OCI-M1 (cell line): ENCODE measurements at places on chromosomes 1 and 21.
A peak's percentile ranks its signal among the peaks of the same experiment; 100 is the strongest.

GRCh38 chr21:14520535-14520934 lies 25.6 kb downstream of the SAMSN1 start:
- DNase-seq: peak; percentile 83

DNA sequence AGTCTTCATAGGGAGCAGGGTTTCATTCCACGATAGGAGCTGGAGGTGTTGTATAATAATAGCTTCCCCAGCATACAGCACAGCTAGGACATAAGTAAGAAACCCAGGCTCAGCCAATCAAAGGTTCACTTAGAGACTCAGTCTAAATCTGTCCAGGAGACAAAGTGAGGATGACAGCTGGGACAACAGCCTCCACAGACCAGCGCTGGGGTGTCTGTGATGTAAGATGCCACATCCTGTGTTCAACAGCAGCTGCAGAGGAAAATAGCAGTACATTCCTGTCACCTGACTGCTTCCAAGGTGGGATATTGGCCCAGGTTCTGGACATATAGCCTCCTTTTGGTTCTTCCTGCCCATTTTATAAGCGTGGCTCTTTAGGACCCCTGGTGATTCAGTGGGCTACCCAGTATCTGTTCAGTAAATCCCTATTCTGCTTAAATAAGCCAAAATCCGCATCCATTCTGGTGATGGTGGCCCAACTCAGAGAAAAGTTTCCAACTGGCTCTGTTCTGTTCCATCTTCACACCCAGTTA lies 176.8 kb upstream of the SYT6 start:
- DNase-seq: no peak

- peak; percentile 61 for DNase-seq
Observed at GRCh38 chr1:28887835-28888682, 26.3 kb upstream of the EPB41 start.

DNA sequence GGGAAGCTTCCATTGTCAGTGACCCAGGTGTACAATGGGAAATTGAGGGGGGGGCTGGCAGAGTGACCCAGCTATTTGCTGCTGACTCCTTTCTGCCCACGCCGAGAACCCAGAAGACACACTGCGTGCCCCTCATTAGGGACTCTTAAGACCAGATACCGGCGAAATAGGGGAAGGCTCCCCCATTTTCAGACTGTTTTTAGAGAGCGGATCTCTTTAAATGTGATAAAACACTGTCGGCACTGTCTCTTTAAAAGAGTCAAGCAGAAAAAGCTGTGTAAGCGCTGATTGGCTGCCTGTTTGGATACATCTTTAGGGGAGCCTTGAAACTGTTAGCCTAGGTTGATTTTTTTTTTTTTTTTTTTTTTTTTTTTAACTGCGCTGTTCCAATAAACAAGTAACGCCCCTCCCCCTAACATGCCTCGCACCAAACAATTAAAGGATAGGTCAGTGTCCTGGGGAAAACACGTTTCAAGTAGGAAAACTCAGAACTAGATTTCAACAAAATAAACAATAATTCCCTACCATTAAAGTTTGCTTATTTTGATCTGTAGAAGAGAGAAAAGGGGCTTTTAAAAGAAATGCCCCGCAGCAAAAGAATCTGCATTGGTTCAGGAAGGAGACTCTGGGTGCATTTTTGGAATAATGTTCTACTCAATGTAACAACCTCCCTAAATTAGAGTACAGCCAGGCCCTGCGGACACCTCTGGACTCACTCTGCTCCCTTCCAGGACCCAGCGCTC lies 1.4 kb upstream of the SSBP3 start:
- peak; percentile 97 for DNase-seq

DNA sequence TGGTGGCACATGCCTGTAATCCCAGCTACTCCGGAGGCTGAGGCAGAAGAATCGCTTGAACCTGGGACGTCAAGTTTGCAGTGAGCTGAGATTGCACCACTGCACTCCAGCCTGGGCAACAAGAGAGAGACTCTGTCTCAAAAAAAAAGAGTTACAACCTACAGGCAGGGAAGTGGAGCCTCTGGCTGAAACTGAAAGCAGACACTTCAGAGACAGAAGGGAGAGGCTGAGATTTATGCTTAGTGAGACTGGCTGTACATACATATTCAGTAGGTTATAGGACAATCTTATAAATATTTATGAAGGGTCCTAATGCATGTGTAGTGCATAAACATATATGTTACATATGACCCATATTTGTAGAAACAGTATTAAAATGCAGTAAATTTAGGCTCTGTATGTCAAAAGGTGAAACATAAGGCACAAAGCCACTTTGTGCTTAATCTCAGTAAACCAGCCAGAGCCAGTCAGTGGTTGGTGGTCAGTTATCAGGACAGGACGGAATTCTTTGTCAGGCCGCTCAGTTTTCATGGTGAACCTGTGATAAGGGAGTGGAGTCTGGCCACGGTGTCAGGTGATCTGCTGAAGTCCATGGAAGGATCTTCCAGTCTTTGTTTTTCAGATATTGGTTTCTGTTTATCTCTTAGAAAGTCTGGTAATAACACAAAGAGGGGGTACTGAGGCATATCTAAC lies 13.7 kb downstream of the RHEX start:
- DNase-seq: peak; percentile 96

- peak; percentile 14 for DNase-seq
Observed at GRCh38 chr1:217472915-217473314, 158.0 kb downstream of the GPATCH2 start.

- DNase-seq: no peak
Observed at GRCh38 chr1:35560256-35561225, 2.9 kb downstream of the NCDN start.

DNA sequence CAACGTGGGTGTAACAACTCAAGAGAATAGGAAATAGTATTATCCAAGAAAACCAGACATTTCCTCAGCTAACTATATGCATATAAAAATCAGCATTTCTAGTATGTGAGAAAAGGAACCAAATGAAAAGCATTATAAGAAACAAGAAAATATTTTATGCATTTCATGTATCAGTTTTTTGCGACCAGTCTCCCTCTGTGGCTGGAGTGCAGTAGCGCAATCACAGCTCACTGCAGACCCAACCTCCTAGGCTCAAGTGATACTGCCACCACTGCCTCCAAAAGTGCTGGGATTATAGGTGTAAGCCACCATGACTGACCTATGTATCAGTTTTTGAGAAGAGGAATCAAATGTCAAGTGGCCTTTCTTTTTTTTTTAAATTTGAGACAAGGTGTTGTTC lies 31.0 kb downstream of the SLC16A1 start:
- no peak for DNase-seq

DNA sequence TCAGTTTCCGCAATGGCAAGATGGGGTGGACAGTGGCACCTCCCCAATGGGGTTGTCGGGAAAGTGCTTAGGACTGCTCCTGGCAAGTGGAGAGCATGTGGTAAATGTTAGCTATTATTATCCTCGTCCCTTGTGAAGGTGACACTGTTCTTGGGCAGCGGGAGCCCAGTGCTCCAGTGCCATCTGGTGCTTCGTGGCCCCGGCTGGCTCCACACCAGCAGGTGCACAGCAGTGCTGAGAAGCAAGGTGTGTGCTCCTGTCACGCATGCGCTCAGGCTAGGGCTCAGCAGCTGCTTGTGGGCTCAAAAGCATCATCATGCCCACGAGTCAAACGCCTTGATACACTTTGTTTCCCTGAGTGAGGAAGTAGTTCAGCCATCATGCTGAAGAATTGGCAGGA lies 24.9 kb upstream of the KCNC4 start:
- DNase-seq: no peak

DNA sequence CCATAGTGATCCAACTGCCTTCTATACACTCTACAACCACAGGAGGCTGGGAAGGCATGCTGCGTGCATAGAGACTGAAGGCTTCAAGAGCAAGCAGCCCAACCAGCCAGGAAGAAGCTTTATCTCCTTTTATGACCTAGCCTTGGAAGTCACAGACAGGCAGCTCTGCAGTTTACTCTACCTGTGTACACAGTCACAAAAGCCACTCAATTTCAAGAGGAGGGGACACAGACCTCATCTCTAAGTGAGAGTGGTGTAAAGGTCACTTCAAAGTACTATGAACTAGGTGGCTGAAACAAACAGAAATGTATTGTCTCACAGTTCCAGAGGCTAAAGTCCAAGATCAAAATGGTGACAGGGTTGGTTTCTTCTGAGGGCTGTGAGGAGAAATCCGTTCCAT lies 69.6 kb upstream of the GJB5 start:
- DNase-seq: no peak

DNA sequence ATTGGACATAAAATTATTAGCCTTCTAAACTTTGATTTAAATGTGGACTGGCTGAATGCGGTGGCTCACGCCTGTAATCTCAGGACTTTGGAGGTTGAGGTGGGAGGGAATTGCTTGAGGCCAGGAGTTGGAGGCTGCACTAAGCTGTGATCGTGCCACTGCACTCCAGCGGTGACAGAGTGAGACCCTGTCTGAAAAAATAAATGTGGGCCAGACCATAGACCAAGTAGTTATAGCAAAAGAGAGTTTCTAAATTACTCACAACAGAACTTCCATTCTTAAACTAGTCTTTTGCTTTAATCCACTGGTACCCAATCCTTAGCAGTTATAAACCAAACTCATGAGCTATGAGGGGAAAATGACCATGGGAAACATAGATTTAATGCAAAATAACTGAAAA lies 35.2 kb downstream of the RAP1A start:
- no peak for DNase-seq

GRCh38 chr21:42276526-42277154 lies 38.6 kb downstream of the TFF3 start:
- no peak for DNase-seq

- DNase-seq: peak; percentile 72
Observed at GRCh38 chr1:243253211-243253925, 1.7 kb downstream of the CEP170 start.

GRCh38 chr1:68799096-68799495 lies 302.2 kb upstream of the DEPDC1 start:
- peak; percentile 4 for DNase-seq

DNA sequence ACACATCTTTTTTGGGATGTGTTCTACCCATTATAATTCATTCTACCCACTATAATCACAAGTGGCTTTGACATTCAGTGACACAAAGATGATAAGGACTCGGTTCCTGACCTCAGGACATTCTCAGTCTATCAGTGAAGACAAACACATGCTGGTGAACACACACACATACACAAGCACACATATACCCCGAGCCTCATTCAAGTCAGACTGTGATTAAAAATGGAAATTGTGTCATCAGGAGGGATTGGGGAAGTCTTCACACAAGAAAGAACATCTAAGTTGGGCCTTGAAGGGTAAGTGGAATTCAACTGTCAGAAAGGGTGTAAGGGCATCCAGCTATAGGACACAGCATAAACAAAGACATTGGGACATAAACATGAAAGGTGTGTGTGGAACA lies 2.6 kb upstream of the LAD1 start:
- DNase-seq: no peak

DNA sequence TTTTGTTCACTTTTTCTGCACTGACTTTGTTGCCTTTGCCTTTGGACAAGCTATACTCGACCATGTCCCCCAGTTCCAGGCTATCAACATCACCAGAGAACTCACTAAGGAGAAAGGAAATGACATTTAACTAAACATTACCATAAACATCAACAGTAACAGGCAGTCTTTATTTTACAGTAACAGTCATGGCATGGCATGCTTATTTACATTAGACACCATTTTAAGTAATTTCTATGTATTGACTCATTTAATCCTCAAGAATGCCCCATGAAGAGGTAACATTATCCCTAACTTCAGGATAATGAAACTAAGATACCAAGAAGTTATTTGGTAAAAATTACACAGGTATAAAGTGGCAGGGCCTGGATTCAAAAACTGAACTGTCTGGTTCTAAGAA lies 8.7 kb upstream of the NRAS start:
- no peak for DNase-seq

DNA sequence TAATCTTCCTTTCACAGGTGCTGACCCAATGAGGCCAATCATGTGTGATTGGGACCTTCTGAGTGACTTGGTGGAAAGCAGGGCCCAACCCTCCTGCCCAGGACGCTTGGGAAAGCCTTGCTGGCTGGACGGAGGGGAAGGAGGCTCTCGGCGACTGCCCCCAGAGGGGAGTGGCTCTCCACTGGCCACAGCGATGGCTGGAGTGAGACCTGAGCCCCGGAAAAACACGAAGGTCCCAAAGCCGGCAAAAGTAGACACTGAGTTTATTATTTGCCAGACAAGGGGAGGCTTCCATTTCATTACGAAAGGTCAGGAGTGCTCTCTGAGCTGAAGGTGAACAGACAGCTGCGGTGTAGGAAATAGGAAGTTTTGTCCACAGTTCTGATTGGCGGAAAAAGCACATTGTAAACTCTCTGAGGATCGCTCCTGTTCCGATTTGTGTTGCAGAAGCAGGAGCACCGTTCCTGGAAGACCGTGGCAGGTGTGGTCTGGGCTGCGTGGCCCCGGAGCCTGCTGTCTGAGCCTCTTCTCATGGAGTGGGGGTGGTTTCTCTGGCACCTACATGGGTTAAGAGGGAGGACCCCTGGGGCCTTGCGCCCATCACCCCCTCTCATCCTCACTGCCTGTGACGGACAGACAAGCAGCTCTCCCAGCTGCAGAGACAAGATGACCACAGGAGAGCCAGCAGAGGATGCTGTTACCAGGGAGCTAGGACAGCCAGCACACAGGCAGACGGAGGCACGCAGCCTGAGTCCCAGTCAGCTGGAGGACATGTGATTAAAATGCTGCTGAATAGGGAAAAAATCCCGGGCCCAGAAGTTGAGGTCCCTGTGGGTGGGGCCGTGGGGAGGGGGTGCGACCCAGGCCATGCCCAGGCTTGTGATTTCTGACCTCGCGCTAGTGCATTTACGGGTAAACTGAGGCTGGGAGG lies 41.5 kb downstream of the KRTAP10-1 start:
- DNase-seq: no peak

- no peak for DNase-seq
Observed at GRCh38 chr1:7366286-7366954, 404.7 kb upstream of the VAMP3 start.

GRCh38 chr1:45493116-45493697 lies 2.2 kb upstream of the TESK2 start:
- DNase-seq: peak; percentile 82

GRCh38 chr1:84504580-84505492 lies 1.4 kb upstream of the SPATA1 start:
- DNase-seq: peak; percentile 70

GRCh38 chr1:52158218-52158617 lies 16.3 kb downstream of the ZFYVE9 start:
- DNase-seq: no peak

DNA sequence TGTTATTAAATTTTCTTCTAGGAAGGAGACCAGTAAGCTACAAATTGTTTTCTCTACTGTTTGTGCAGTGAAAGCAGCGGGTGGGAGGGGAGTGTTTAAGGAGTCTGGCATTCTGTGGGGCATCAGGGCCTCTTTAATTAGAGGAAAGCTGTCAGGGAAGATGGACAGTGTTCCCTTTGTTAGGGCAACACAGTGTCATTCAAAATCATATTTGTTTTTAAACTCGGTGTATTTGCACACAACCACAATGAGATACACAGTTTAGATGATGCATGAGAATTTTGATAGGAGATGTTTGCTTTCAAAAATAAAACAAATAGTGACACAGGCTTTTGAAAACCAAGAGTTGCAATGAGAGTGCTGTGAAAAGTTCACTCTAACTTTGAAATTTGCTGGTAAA lies 15.1 kb upstream of the ST6GALNAC3 start:
- no peak for DNase-seq

- no peak for DNase-seq
Observed at GRCh38 chr1:238833919-238834318, 552.4 kb upstream of the CHRM3 start.
